Aorta (tissue), 5 donors: ENCODE measurements at places on chromosomes 3 and 15. TPM values are rescaled to one million over a fixed set of nuclear protein-coding genes. Genes with fewer than 3 reads are reported as not detected.

DNA sequence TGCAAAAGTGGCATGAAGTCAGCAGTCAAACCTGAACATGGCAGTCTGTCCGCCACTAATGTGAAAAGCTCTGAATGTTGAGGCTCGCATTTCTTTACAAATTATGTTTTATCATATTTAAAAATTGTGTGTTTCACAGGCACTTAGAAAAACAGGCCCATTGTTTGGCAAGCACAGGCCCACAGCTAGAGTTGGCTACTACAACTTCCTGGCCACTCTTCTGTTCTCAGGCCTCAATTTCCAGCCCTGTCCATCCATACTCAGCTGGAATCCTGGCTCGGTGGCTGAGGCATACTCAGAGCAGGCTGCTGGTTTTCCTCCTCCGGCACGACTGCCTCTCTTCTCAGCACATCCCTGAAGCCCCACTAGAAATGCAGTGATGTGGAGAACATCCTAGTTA lies 44.3 kb downstream of the C2CD4B start:
- no peak overlapping the region for H3K27ac ChIP-seq
- H3K27me3 ChIP-seq, result no peaks in the 10 kb centered on the region
- no peaks in the 10 kb centered on the region for H3K36me3 ChIP-seq
- H3K4me3 ChIP-seq, result no peak overlapping the region

DNA sequence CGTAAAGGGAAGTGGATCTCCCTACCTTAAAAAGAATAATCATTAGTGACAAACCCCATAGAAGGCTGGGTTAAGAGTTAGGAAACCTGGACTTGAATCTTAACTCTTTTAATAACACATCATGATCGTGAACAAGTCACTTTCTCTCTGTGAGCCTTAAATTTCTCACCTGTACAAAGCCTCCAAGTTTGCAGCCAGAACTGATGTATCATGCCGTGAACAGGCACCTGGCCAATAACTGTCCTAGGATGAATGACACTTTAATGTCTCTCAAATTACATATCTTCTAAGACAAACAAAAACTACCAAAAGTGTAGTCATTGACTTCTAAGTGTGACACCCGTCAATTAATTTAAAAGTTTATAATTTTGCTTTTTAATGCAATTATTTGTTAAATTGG lies 3.9 kb downstream of the UPK1B start:
- DNase-seq, result no peak
- no peaks in the 10 kb centered on the region for H3K4me1 ChIP-seq
- no peak overlapping the region for H3K4me3 ChIP-seq
- no peaks in the 10 kb centered on the region for H3K27me3 ChIP-seq

DNA sequence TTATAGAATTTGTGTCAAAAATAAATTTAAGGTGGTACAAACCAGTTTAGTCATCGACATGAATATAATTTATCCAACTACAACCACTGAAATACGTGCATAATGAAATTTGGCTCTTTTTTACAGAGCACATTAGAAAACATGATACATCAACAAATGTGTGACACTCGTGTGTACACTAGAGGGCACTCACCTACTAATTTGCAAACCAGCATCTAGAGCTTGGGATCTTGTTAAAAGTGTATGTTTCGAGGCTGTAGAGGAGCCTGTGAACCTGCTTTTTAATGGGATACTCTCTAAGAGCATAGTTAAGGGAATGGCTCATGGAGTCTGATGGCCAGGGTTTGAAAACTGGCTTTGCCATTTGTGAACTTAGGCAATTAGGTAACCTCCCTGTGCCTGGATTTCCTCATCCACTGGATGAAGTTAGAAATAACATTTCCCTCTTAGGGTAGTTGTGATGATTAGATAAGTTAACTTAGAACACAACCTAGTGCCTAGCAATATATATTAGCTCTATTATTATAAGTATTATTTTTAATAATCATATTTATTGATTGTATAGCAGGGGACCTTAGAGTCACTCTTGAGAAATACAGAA lies 8.8 kb upstream of the CPOX start:
- DNase-seq, result no peak
- H3K4me1 ChIP-seq, result no peaks in the 10 kb centered on the region
- H3K27ac ChIP-seq, result no peak overlapping the region
- H3K27me3 ChIP-seq, result no peaks in the 10 kb centered on the region

- H3K36me3 ChIP-seq, result no peaks in the 10 kb centered on the region
- DNase-seq, result peak; percentile 87
- H3K27ac ChIP-seq, result peak overlapping the region; percentile 90
- no peaks in the 10 kb centered on the region for H3K27me3 ChIP-seq
- no peaks in the 10 kb centered on the region for H3K4me1 ChIP-seq
- H3K4me3 ChIP-seq, result no peak overlapping the region
Observed at GRCh38 chr15:99536422-99537040, 29.3 kb upstream of the MEF2A start.

SAMD7 gene
- not detected for total RNA-seq

MAGEL2 gene
- 0.27 TPM for total RNA-seq

CLEC3B gene
- total RNA-seq, result 96.9 TPM

GP9 gene
- total RNA-seq, result not detected
